ENCODE measurements at places on chromosomes 16 and 17.

DNA sequence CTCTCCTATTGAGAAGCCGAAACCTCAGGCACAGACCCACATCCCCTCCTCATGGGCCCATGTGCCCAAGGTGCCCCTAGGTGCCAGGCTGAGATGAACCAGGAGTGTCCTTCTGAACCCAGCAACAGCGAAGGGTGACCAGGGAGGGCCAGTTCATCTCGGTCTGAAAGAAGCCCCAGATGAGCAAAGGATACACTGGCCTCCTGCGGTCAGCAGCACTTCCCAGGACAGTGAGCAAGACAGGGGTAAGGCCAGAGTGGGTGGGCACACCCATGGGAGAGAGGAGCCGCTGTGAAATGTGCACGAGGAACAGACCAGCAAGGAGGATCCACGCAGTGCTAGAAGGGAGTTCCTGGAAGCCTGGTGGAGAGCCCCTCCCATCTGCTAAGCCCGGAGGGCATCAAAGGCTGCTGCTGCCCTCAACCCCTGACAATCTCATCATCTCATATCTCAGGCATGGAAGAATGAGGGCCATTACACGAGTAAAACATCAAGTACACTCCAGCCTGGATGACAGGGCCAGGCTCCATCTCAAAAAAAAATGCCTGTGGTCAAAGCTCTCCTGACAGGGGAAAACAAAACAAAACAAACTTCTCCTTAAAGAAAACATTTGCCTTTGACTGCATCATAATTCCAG is 3.3 kb upstream of the HBZ start:
- no peak for DNase-seq

DNA sequence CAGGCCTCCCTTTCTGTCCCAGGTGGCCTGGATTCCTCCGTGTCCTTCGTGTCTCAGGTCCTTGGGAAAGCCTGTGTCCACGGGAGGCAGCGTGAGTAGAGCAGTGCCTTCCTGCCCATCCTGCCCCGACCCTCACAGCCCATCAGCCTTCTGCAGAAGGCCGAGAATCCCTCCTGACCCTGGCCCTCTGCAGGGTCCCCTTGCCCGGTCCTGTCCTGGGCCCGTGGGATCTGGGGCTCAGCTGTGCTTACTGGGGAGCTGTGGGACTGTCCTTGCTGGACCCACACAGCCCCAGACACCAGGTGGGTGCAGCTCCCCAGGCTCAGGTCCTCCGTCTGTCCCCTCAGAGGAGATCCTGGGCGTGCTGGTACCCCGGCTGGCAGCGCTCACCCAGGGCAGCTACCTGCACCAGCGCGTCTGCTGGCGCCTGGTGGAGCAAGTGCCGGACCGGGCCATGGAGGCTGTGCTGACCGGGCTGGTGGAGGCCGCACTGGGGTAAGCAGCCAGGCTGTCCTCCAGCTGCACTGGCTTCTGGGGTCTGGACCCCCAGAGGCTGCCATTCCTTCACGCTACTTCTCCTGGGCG is 3.9 kb downstream of the TELO2 start:
- DNase-seq: no peak

- DNase-seq: peak; percentile 72
Observed at GRCh38 chr17:62966426-62967204, 580 bp downstream of the TANC2 start.

DNA sequence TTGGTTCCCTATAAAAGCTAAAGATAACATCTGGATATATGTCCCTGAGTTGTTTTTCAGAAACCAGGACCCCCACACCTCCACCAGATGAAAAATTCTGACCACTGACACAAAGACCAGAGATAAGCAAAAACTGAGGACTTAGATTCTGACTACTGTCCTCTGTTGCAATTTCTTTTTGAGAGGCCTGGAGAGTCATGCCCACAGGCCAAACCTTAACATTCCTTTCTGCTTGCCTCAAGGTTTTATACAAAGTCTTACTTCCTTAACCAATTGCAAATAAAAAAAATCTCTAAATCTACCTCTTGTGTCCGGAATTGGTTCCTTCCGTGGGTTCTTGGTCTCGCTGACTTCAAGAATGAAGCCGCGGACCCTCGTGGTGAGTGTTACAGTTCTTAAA is 228.5 kb downstream of the ABCC12 start:
- DNase-seq: no peak

- peak; percentile 100 for DNase-seq
Observed at GRCh38 chr16:50152807-50153595, at the start of gene TENT4B. Gene TENT4B (plus strand): TSS chr16:50153306. CDS start chr16:50153622, 316 bp downstream.

GRCh38 chr17:37212179-37212578 is 163.6 kb upstream of the C17orf78 start:
- no peak for DNase-seq

DNA sequence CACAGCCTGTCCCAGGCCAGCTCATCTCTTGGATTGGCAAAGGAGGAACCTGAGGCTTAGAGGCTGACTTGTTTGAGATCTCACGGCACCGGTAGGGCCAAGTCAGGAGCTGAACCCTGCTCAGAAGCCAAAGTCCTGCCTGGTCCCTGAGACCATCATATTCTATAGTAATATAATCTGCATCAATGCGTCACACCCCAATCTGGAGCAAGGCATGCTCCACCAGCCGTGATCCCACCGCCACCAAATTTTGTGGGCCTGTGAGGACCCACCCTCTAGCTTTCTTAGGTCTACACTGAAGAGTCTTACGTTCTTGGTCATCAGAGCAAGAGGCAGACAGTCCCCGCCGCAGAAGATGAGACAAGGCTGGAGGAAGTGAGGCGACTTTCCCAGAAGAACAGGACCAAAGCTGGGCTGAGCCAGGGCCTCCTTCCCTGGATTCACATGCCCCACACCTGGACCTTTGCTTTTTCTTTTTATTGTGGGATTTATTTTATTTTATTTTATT is 2.7 kb downstream of the SULT1A1 start:
- no peak for DNase-seq

DNA sequence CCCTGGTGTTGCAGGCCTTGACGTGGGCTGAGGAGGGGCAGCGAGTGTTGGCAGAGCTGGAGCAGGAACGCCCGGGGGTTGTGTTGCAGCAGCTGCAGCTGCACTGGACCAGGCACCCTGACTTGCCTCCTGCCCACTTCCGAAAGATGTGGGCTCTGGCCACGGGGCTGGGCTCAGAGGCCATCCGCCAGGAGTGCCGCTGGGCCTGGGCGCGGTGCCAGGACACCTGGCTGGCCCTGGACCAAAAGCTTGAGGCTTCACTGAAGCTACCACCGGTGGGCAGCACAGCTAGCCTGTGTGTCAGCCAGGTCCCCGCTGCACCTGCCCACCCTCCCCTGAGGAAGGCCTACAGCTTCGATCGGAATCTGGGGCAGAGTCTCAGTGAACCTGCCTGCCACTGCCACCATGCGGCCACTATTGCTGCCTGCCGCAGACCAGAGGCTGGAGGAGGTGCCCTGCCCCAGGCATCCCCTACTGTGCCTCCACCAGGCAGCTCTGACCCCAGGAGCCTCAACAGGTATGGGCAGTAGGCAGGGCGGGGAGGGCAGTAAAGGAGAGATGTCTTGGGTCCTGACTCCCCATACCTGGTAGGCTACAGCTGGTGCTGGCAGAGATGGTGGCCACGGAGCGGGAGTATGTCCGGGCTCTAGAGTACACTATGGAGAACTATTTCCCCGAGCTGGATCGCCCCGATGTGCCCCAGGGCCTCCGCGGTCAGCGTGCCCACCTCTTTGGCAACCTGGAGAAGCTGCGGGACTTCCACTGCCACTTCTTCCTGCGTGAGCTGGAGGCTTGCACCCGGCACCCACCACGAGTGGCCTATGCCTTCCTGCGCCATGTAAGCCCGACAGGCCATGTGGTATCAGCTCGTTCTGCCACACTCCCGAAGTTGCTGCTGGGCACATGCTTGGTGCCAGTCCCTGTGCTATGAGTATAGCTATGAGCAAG is 5.6 kb downstream of the PLEKHG4 start:
- DNase-seq: peak; percentile 31

DNA sequence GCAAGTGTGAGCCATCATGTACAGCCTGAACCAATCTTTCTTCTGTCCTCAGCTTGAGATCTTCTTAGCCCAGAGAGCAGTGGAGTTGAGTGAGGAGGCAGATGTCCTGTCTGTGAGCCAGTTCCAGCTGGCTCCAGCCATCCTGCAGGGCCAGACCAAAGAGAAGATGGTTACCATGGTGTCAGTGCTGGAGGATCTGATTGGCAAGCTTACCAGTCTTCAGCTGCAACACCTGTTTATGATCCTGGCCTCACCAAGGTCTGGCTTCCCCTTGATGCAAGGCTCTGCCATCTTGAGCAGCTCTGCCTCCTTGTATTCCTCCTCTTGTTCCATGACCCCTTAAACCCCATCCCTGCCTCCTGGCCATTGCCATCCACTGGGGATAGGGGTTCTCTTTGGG is 9.6 kb downstream of the CDK5RAP3 start:
- DNase-seq: no peak

GRCh38 chr16:55136356-55137150 is 187.4 kb upstream of the IRX6 start:
- no peak for DNase-seq

GRCh38 chr16:23020084-23020483 is 129.2 kb downstream of the USP31 start:
- DNase-seq: no peak

DNA sequence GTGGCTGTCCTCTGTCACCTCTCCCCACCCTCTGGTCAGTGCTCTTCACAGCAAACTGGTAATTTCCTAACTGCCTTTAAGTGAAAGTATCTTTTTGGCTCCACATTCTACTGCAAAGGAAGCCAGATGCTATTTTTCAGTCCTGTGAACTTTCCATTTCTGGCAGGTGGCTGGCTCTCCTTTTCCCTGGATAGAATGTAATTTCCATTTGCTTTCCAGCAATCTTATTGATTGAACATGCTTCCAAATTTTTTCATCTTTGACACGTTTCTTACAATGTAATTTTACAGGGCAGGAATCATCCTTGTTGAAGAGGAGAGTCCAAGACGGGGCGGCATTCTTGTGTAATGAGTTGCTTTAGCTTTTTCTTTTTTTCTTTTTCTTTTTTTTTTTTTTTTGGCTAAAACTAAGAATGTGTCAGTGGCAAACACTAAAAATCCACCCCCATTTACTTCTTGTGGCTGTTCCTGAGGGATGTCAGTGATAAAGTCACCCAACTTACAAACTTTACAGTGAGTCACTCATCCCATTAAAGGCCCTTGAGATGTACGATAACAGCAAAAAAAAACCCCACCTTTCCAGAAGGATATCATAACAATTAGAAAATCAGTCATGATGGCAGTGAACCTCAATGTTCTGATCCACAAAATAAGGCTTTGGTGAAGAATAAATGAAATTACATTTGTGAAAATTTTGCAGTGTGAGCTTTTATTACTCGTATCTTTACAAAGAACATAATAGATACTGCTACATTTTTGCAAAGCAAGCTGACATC is 29.4 kb upstream of the PRKCA start:
- no peak for DNase-seq

GRCh38 chr17:15501282-15501681 is 33.9 kb upstream of the CDRT4 start:
- no peak for DNase-seq

DNA sequence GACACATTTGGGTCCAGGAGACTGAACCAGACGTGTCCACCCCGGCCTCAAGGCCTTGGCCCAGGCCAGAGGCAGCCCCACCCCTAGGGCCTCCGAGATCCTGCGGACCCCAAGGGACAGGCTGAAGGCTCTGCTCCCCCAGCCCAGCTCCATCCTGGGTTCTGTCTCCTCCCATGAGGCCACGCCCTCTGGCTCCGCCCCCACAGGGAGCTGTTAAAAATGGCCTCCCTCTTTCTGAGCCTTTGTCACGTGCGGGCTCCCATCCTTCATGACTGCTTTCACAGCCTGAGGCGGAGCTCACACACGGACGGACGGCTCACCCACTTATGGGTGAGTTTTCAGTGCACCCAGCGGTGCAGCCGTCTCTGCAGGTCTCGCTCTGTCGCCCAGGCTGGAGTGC is 6.5 kb upstream of the CACNA1H start:
- DNase-seq: no peak

GRCh38 chr16:84482001-84482891 is 22.2 kb downstream of the MEAK7 start:
- no peak for DNase-seq

DNA sequence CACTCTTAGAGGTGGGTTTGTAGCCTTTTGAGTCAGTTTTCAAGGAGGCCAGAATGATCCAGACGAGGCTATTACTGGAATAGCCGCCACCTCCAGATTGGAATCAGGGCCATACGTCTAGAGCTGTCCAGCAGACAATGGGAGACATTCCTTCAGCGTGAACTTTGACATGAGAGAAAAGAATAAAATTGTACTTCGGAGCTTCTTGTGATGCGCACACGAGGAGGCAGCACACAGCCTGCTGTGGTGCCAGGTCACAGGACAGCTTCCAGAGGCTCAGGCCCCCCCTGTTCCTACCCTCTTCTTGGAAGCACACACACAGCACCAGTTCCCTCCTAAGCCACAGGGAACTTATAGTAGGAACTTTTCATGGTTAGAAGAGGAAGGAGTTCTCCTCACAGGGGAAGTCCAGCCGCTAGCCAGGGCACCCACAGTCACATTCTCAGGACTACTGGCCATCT is 81.0 kb downstream of the VPS53 start:
- DNase-seq: no peak

DNA sequence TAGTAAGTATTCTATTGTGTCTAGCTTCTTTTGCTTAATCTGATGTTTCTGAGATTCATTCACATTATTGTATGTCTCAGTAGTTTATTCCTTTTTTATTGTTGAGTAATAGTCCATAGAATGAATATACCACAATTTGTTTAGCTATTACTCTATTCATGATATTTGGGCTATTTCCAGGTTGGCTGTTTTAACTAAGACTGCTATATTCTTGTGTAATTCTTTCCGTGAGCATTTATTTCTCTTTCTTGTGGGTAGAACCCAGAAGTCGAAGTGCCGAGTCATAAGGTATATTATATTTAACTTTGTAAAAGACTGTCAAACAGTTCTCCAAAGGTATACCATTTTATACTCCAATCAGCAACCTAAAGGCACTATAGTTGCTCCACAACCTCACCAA is 160.8 kb downstream of the ANKFN1 start:
- no peak for DNase-seq

DNA sequence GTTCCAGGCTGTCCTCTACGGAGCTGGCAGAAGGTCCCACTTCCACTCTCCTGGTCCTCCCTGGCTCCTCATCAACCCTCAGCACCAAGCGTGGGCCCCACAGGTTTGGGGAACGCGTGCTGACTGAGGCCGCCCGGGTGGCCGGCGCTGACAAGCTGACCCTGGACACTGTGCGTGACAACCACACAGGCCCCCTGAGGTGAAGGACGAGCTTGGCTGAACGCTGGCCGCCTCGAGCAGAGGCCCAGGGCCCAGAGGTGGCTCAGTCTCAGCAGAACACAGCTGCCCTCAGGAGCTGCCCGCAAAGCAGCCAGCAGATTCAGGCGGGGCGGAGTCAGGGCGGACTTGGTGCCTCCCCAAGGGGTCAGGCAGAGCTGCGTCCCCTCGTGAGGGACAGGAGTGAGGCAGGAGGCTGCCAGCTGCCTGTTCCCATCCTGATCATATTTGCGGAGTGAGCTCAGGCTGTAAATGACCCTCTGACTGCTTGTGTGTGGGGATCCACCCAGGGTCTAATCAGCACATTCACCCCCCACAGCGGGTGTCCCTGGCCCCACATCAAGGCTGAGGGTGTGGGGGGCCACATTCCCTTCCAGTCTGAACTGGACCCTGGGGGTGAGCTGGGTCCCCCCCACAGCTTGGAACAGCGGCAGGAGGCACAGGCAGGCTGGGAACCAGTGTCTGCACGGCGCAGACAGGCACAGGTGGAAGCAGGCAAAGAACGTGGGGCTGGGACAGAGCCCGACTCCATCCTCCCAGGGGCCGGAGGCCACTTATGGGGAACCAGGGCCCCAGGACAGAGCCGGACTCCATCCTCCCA is 105.1 kb upstream of the METRNL start:
- DNase-seq: peak; percentile 10

- DNase-seq: no peak
Observed at GRCh38 chr17:72590382-72590781, 469.6 kb downstream of the SOX9 start.
